Activated naive CD8-positive, alpha-beta T cell treated with anti-CD3 and anti-CD28 coated beads, Interleukin-2, amount 50 U/mL, for 24 hours (primary cell): ENCODE measurements at places on chromosomes 7 and 10.

GRCh38 chr10:128780156-128780761, 654.0 kb upstream of the MKI67 start:
- no peak overlapping the region for H3K4me3 ChIP-seq
- H3K36me3 ChIP-seq, result no peaks in the 10 kb centered on the region
- no peak overlapping the region for H3K27ac ChIP-seq
- H3K27me3 ChIP-seq, result no peaks in the 10 kb centered on the region
- H3K4me1 ChIP-seq, result no peaks in the 10 kb centered on the region

DNA sequence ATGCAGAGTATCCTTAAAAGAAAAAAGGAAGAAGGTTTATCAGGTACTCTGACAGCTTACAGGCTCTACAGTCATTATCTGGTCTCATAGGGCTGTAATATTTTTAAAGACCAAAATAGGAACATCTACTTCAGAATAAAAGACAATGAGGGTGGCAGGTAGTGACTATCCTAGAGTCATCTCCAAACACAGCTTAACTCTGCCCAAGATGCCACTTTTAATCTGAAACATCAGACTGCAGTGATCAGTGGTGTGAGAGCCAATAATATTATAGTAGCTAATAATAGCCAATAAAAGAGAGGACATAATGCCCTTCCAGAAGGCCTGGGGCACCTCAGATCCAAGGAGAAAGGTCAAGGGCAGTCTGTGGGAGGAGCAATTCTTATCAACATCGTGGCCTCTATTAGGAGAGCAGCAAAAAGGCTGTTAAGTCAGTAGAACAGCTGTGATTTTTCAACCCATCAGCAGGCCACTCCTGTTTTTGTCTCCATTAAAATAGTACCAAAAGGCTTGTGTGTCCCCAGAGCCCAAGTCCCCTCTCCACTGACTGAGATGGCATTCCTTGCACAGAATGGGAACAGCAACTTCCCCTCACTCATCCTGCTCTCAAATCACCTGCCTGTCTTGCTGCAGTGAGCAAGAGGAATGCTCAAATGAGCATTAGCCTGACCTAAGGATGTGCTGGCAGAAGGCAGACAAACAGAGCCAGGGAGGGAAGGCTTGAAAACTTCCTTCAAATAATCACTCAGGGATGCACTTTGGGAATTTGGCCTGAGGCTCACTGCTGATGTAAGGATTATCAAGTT, 20.7 kb upstream of the SPOCK2 start:
- peaks cover 28% of the 10 kb centered on the region for H3K36me3 ChIP-seq
- H3K4me3 ChIP-seq, result peak overlapping the region; percentile 38
- H3K27ac ChIP-seq, result peak overlapping the region; percentile 24
- H3K4me1 ChIP-seq, result peaks cover 66% of the 10 kb centered on the region

- peaks cover 12% of the 10 kb centered on the region for H3K4me1 ChIP-seq
- no peak overlapping the region for H3K27ac ChIP-seq
- H3K27me3 ChIP-seq, result no peaks in the 10 kb centered on the region
- H3K36me3 ChIP-seq, result no peaks in the 10 kb centered on the region
- DNase-seq, result peak; percentile 15
These were observed 54.3 kb upstream of the TNRC18 start for GRCh38 chr7:5477723-5478531.

GRCh38 chr10:101624526-101625102, 36.5 kb downstream of the DPCD start:
- H3K36me3 ChIP-seq, result peaks cover 26% of the 10 kb centered on the region
- H3K4me3 ChIP-seq, result no peak overlapping the region
- no peak for DNase-seq
- H3K27me3 ChIP-seq, result no peaks in the 10 kb centered on the region

DNA sequence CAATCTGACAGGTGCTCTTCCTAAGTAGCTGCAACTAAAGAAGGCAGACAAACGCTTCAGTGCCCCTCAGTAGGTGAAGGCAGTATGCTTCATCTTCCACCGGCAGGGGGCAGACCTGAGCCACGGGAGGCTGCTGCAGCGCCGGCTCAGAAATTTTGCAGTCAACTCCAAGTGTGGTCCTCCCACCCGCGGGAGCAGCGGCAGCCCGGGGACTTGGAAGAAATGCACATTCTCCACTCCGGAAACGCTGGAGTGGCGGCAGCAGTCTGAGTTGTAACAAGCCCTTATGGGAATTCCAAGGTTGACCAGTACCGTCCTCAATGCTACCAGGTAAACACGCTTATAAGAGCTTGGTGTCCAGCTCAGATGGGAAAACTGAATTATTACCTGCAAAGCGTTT, 3.4 kb downstream of the IGFBP3 start:
- H3K4me3 ChIP-seq, result no peak overlapping the region
- H3K4me1 ChIP-seq, result peaks cover 13% of the 10 kb centered on the region
- H3K27me3 ChIP-seq, result peaks cover 56% of the 10 kb centered on the region

GRCh38 chr10:75159519-75159918, 48.1 kb downstream of the SAMD8 start:
- DNase-seq, result no peak
- H3K4me3 ChIP-seq, result no peak overlapping the region
- H3K4me1 ChIP-seq, result peaks cover 23% of the 10 kb centered on the region
- peaks cover 17% of the 10 kb centered on the region for H3K36me3 ChIP-seq
- H3K27me3 ChIP-seq, result no peaks in the 10 kb centered on the region
- H3K27ac ChIP-seq, result peak overlapping the region; percentile 24

- H3K27ac ChIP-seq, result no peak overlapping the region
- no peak for DNase-seq
- no peak overlapping the region for H3K4me3 ChIP-seq
- no peaks in the 10 kb centered on the region for H3K27me3 ChIP-seq
- H3K4me1 ChIP-seq, result peaks cover 25% of the 10 kb centered on the region
- no peaks in the 10 kb centered on the region for H3K36me3 ChIP-seq
These were observed 4.9 kb upstream of the KAT6B start for GRCh38 chr10:74821501-74821900.

DNA sequence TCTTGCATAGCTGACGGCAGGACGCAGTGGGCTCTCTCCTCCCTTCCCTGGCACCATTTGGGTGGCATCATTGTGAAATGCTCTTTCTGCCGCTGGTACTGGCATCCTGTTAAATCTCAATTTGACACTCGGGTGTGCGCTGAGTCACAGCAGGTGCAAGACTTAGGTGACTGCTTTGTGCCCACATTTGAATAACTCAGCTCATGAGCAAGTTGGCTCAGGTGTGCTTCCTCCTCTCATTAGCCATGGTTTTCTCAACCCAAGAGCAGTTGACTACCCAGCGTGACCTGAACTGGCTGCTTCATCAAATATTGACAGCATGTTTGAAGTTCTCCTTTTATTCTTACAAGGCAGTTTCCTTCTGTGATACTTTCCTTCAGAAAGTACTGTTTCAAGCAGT, 24.6 kb upstream of the NFE2L3 start:
- H3K27me3 ChIP-seq, result no peaks in the 10 kb centered on the region
- peaks cover 2% of the 10 kb centered on the region for H3K36me3 ChIP-seq
- no peak overlapping the region for H3K4me3 ChIP-seq
- DNase-seq, result no peak
- H3K27ac ChIP-seq, result no peak overlapping the region

GRCh38 chr7:130947792-130948580, 214.0 kb upstream of the KLF14 start:
- peak overlapping the region; percentile 90 for H3K27ac ChIP-seq
- H3K4me3 ChIP-seq, result peak overlapping the region; percentile 69
- H3K27me3 ChIP-seq, result no peaks in the 10 kb centered on the region
- H3K4me1 ChIP-seq, result peaks cover 55% of the 10 kb centered on the region

- H3K4me1 ChIP-seq, result no peaks in the 10 kb centered on the region
- peaks cover 75% of the 10 kb centered on the region for H3K27me3 ChIP-seq
- H3K27ac ChIP-seq, result no peak overlapping the region
- no peak overlapping the region for H3K4me3 ChIP-seq
- peaks cover 7% of the 10 kb centered on the region for H3K36me3 ChIP-seq
These were observed 514 bp upstream of the CHAT start for GRCh38 chr10:49613165-49613881.

- H3K36me3 ChIP-seq, result peaks cover 56% of the 10 kb centered on the region
- H3K4me3 ChIP-seq, result no peak overlapping the region
- DNase-seq, result no peak
- peaks cover 24% of the 10 kb centered on the region for H3K4me1 ChIP-seq
These were observed 73.8 kb downstream of the CUL1 start for GRCh38 chr7:148772297-148773089.

GRCh38 chr10:106914016-106914415, 250.5 kb downstream of the SORCS1 start:
- no peak overlapping the region for H3K27ac ChIP-seq
- H3K36me3 ChIP-seq, result no peaks in the 10 kb centered on the region
- DNase-seq, result no peak

DNA sequence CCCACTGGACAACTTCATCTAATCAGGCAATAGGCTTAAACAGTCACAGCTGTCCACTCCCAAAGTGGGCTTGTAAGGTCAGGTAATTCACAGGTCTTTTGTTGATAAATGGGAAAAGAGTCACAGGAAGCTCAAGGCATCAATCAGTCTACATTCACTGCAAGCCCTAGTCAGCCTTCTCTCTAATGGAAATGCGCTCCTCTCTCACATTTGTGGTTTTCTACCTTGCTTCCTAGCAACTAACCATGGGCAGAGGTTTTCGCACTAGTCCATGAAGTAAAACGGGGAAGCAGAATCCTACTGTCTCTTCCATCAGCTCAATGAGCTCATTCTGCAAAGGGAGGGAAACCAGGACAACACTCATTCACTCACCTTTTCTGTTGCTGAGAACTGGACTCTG, 53.5 kb upstream of the APBB1IP start:
- no peaks in the 10 kb centered on the region for H3K36me3 ChIP-seq
- no peak for DNase-seq
- H3K27me3 ChIP-seq, result no peaks in the 10 kb centered on the region
- peaks cover 19% of the 10 kb centered on the region for H3K4me1 ChIP-seq
- no peak overlapping the region for H3K27ac ChIP-seq

- no peak for DNase-seq
- peaks cover 5% of the 10 kb centered on the region for H3K4me1 ChIP-seq
- H3K36me3 ChIP-seq, result no peaks in the 10 kb centered on the region
These were observed 13.6 kb upstream of the MICU1 start for GRCh38 chr10:72639441-72639873.

GRCh38 chr7:4621396-4621795, 60.7 kb upstream of the FOXK1 start:
- no peak overlapping the region for H3K4me3 ChIP-seq
- no peak for DNase-seq
- H3K27ac ChIP-seq, result no peak overlapping the region

- no peak overlapping the region for H3K27ac ChIP-seq
- H3K27me3 ChIP-seq, result peaks cover 22% of the 10 kb centered on the region
- H3K4me3 ChIP-seq, result no peak overlapping the region
- DNase-seq, result no peak
- no peaks in the 10 kb centered on the region for H3K4me1 ChIP-seq
These were observed 93.6 kb downstream of the LRMDA start for GRCh38 chr10:75525067-75525466.

DNA sequence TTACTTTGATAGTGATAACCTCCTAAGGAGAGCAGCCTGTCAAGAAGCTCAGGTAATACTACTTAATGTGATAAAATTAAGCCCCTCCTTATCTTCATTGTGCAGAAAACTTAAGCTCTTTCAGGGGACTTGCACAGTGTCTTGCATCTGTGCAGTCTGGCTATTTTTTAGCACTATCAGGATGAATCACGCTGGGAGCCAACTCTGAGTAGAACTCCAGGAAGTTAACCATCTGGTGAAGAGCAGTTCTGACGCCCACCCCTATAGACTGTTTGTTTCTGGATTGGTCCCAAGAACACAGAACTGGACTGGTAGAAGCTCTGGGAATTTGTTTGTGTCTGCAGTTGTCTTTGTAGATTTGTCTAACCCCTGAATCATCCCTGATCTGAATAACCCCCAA, 41.9 kb downstream of the AGK start:
- peaks cover 49% of the 10 kb centered on the region for H3K4me1 ChIP-seq
- no peaks in the 10 kb centered on the region for H3K27me3 ChIP-seq
- peaks cover 60% of the 10 kb centered on the region for H3K36me3 ChIP-seq

- DNase-seq, result no peak
- H3K27ac ChIP-seq, result no peak overlapping the region
- no peaks in the 10 kb centered on the region for H3K27me3 ChIP-seq
- no peaks in the 10 kb centered on the region for H3K36me3 ChIP-seq
These were observed 101.0 kb downstream of the SVIL start for GRCh38 chr10:29533696-29534285.

DNA sequence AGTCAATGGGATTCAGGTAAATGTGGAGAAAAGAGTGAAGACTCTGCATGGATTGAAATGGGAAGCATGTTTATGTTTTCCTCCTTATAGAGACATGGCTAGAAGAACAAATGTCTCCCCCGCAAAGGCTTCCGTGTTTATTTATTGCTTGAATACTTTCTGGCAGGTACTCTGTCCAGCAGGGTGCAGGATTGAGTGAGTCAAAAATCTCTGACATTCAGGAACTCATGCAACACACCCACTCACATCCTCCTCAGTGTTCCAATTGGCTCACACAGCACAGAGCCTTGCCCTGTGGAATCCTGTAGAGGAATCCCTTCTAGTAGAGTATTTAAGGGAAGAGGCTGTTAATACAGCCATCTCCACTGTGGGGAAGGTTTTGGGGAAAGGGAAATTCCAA, 290.3 kb upstream of the VWC2 start:
- H3K4me1 ChIP-seq, result no peaks in the 10 kb centered on the region
- no peak overlapping the region for H3K27ac ChIP-seq
- DNase-seq, result no peak
- no peaks in the 10 kb centered on the region for H3K27me3 ChIP-seq
- H3K4me3 ChIP-seq, result no peak overlapping the region

GRCh38 chr7:131720703-131721102, 164.3 kb upstream of the PODXL start:
- H3K4me1 ChIP-seq, result no peaks in the 10 kb centered on the region
- H3K4me3 ChIP-seq, result no peak overlapping the region
- no peaks in the 10 kb centered on the region for H3K36me3 ChIP-seq
- no peak for DNase-seq
- no peak overlapping the region for H3K27ac ChIP-seq

DNA sequence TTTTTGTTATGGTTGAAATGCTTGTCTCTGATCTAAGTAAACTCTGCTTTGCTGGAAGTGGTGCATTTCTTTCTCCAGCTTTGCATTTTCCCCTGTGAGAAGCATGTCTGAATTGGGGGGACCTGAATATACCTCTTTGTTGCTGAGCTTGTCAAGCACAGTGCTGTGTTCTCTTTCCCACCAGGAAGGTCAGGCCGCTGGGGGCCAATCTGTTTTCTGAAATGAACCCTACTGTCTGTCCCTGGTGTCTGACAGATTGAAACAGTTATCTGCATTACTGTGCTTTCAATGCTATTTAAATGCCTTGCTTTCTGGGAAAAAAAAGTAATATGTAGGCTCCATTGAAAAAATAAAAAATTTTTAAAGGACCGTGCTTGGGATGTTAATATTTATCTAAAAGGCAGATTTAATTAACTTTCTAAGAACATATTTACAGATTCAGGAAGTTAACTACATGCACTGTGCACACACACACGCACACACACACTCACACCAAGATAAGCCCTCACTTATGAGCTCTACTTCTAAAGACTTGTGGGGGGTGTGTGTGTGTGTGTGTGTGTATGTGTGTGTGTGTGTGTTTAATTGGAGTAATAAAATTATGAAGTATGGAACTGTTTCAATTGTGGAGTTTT, 127.0 kb upstream of the FZD1 start:
- no peak for DNase-seq
- H3K36me3 ChIP-seq, result no peaks in the 10 kb centered on the region
- H3K4me1 ChIP-seq, result peaks cover 6% of the 10 kb centered on the region
- no peak overlapping the region for H3K27ac ChIP-seq
